Hematopoietic multipotent progenitor cell treated with erythropoietin and hydrocortisone succinate and interleukin-3 and kit ligand, for 8 days (in vitro differentiated cells): ENCODE measurements at places on chromosomes 5 and 9.

- peak; percentile 33 for DNase-seq
These were observed 6.1 kb downstream of the SARDH start for GRCh38 chr9:133731876-133732638.

- no peak for DNase-seq
These were observed 323.9 kb downstream of the TMEM161B start for GRCh38 chr5:87944553-87945285.

GRCh38 chr9:135559606-135560005, 1.9 kb upstream of the PAEP start:
- DNase-seq: no peak

- no peak for DNase-seq
These were observed 10.3 kb upstream of the ROPN1L start for GRCh38 chr5:10431415-10431814.

- no peak for DNase-seq
These were observed 295.5 kb upstream of the SMC2 start for GRCh38 chr9:103798620-103799019.

- no peak for DNase-seq
These were observed 16.3 kb upstream of the PRR16 start for GRCh38 chr5:120447706-120448239.

- no peak for DNase-seq
These were observed 87.8 kb downstream of the JAKMIP2 start for GRCh38 chr5:147694772-147695171.

- no peak for DNase-seq
These were observed 605.4 kb upstream of the CLINT1 start for GRCh38 chr5:158464383-158464782.

DNA sequence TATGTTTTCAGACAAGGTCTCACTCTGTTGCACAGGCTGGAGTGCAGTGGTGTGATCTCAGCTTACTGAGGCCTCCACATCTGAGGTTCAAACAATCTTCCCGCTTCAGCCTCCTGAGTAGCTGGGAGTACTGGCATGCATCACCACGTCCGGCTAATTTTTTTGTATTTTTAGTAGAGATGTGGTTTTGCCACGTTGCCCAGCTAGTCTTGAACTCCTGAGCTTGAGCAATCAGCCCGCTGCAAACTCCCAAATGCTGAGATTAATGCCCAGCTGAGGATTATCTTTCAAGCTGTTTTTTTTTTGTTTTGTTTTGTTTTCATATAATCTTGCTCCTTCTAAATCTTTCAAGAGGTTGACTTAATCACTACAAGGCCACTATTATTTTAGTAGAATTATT, 47.3 kb upstream of the SLC28A3 start:
- DNase-seq: no peak

GRCh38 chr5:148730270-148730669, 75.9 kb upstream of the HTR4 start:
- no peak for DNase-seq

- no peak for DNase-seq
These were observed 11.1 kb downstream of the BARX1 start for GRCh38 chr9:93944011-93944410.

GRCh38 chr9:98171176-98171925, 21.1 kb downstream of the CORO2A start:
- no peak for DNase-seq

DNA sequence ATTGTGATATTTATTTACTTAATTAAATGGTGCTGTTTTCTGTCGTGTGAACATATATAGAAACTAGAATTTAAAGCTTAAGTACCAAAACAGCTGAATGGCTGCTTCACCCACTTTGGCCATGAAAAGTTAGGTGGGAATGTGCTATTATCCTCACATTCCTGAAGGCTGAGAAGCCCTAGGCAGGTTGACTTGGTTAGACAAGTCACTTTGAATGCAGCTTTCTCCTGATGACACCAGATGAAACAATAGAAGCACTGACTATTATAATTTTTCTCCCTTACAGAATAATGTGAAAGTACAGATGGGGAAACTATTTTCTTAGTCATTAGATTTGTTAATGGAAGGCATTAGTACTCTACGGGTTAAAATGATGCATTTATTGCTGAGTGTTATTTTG, 65.1 kb upstream of the C5orf46 start:
- no peak for DNase-seq

DNA sequence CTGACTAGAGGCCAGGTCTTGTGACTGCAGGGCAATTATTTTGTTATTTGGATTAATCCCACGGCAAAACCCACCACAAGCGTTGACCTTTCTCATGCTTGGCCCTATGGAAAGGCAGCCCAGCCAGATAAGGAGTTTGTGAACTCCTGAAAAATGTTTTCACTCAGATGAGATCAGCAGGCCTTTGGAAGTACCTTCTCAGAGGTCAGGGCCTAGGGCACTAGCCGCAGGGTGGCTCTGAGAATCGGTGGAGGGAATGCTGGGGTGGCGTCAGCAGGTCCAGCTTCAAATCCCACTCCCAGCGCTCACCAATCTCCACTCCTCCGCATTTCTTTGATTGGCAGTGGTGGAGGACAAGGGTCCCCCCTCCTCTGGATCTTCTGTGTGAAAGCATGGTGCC, 194.4 kb downstream of the GADD45G start:
- DNase-seq: no peak

DNA sequence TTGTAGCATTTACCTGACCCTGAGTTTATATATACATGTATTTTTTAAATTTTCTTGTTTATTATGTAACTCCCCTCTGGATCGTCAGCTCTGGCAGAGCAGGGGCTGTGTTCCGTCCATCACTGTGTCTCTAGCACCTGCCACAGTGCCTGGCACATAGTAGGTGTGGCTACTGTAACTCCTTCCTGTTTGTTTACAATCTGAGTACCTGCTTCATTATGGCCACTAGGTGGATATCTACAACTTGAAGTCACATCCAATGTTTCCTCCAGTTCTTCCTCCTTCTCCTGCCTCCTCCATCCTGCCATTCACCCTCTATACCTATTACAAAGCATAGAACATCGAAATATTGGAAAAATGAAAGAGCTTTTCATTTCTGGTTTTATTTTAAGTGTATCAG, 14.2 kb upstream of the PPP1R2B start:
- DNase-seq: peak; percentile 10

- DNase-seq: peak; percentile 97
These were observed 6.8 kb upstream of the TIFAB start for GRCh38 chr5:135458921-135459331.

- DNase-seq: peak; percentile 36
These were observed 315.6 kb downstream of the MTRR start for GRCh38 chr5:8184455-8185063.

GRCh38 chr9:13113216-13113615, 166.3 kb downstream of the MPDZ start:
- no peak for DNase-seq

GRCh38 chr9:133693703-133694529, 44.2 kb downstream of the SARDH start:
- DNase-seq: no peak

- DNase-seq: no peak
These were observed 42.7 kb upstream of the SRFBP1 start for GRCh38 chr5:121919046-121919445.
